ENCODE measurements at places on chromosomes 6 and 20.
A peak's percentile ranks its signal among the peaks of the same experiment; 100 is the strongest.

- no peak for DNase-seq
Measured at GRCh38 chr20:52529826-52530225, 338.2 kb upstream of the ZFP64 start.

GRCh38 chr20:44589537-44589936, 7.2 kb downstream of the PKIG start:
- DNase-seq = no peak

DNA sequence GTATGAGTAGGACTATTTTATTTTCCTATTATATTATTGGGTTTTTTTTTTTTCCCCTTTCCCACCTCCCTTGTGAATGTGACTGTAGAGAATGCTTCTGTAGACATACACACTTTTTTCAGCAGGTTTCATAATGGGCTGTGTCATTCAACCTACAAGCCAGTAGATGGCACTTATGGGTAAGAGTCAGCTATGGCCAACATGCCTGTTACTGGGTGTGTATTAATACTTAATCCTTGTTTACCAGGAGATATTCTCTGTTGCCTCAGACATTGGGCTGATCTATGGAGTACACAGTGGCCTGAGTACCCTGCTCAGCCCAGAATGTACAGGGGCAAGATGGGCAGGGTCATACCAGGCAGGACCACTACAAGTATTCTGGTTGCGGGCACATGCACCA, 382.5 kb downstream of the EPHA7 start:
- DNase-seq = no peak

DNA sequence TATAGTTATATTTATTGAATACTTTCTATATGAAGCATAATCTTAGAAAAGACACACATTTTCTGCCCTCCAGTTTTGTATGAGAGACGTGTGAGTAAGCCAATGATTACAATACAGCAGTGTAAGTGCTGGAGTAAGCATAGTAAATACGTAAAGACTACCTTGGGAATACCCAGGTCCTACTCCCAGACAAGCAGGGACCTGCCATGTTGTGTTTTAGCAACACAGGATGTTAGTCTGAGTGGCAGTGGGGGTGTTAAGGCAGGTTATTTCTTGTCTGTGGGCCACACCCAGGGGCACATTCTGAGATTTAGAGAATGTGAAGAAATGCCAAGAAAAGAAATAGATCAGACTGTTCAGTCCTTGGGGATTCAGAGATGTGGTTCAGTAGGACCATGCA, 34.3 kb upstream of the RNF144B start:
- DNase-seq = no peak

DNA sequence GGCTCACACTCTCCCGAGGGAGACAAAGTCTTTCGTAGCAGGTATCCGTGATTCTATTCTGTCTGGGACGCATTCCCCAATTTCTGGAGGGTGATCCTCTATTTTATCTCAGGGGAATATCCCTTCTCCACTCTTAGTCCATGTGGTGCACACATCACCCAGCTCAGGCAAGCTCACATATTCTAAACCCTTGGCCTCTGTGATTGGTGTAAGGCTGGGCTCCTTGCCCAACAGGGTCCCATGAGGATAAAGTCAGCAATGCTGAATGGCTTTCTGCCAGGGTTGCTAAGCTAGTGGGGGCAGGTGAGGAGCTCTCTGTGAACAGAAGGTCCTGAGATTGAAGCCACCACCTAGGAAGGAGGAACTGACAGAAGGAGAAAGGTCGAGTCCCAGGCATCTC, 137.2 kb downstream of the CDH26 start:
- no peak for DNase-seq

GRCh38 chr6:169184419-169184818, 69.2 kb downstream of the THBS2 start:
- DNase-seq = no peak

DNA sequence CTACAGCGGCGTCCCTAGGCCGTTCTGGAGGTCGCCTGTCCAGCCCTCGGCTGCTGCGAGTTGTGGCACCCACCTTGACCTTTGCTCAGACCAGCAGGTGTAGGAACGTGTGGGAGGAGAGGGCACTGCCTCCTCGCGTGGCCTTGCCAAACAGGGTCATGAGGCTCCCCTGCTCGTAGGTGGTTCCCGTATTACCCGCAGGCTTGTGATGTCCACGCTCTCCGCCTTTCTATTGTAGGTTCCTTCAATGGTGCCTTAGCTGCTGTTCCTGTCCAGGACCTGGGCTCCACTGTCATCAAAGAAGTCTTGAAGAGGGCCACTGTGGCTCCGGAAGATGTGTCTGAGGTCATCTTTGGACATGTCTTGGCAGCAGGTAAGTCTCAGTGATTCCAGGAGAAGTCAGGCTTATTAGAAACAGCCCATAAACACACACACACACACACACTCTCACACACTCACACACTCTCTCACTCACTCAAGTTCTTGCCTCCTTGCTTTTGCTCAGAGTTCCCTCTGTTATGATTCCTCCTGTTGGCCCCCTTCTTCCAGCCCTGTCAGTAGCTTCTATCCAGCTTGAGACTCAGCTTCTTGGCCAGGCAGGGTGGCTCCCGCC, 942 bp downstream of the ACAT2 start:
- DNase-seq = no peak

DNA sequence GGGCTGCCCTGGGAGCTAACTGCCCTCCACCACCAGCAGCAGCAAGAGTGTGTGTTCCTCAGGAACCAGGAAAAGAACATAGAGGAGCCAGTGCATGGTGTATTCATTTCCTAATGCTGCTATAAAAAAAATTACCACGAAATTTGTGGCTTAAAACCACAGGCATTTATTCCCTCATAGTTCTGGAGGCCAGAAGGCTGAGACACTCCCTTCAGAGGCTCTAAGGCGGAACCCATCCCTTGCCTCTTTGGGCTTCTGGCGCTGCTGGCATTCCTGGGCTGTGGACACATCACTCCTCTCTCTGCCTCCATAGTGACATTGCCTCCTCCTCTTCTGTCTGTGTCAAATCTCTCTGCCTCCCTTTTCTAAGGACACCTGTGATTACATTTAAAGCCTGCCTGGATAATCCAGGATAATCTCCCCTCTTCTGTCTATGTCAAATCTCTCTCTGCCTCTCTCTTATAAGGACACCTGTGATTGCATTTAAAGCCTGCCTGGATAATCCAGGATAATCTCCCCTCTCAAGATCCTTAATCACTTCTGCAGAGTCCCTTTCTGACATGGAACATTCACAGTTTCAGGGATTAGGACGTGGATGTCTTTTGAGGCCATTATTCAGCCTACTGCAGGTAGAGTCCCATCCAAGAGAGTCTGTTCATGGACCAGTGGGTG, 54.7 kb downstream of the NDUFAF5 start:
- no peak for DNase-seq

DNA sequence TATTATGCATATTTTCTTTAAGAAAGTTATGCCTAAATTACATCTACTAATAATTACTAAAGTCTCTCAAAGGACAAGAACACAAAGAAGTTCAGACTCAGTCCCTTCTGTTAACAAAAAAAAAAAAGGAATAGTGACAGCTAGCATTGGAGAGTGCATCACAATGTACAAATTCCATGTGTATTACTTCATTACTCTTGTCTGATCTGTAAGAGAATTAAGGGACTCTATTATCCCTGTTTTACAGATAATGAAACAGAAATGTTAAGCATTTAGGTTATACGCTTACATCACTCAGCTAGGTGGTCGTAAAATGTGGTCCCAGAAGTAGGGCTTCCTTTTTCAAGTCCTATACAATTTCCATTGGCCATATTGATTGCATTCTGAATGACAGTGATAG, 17.2 kb upstream of the VNN1 start:
- DNase-seq = no peak

DNA sequence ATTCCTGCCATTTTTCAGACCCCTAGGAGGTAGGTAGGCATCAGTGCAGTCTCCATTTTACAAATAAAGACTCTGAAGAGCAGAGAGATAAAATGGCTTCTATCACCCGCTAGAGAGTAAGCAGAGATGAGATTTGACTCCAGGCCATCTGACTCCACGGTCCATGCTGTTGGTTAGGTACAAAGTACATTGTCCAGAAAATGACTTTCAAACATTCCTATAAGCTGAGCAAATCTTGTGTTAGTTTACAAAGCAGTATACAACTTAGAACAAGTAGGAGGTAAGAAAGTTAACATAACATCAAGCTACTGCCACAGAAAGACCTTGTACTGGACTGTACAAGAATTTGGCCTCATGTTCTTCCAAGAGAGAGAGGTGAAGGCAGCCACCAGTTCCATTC, 14.9 kb downstream of the BTN1A1 start:
- no peak for DNase-seq

GRCh38 chr20:14721926-14722452, 384.6 kb upstream of the FLRT3 start:
- DNase-seq = no peak

DNA sequence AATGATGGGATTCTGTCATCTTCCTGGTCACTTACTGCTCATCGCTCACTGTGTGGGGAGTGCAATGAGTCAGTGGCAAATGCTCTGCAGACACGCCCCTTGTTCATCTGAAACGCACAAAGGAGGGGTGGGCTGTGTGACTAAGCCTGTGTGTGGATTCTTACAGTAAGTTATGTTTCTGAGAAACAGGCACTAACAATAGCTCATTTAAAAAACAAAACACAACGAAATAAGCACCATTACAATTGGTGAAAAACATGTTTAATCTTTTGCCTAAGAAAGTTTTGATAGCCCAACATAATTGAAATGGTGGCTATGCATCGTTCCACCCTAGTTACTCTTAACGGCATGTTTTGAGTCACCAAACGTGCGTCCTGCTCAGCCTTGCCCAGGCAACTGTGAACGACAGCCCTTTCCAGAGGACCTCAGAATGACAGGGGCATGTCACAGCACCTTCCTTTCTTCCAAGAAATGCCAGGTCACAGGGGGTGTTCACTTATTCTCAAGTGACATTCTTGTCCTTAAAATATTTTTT, 118.4 kb upstream of the SGK1 start:
- peak; percentile 78 for DNase-seq

- DNase-seq = no peak
Measured at GRCh38 chr6:13765570-13765969, 48.8 kb downstream of the MCUR1 start.

- no peak for DNase-seq
Measured at GRCh38 chr20:50645253-50646068, 45.9 kb downstream of the RIPOR3 start.

DNA sequence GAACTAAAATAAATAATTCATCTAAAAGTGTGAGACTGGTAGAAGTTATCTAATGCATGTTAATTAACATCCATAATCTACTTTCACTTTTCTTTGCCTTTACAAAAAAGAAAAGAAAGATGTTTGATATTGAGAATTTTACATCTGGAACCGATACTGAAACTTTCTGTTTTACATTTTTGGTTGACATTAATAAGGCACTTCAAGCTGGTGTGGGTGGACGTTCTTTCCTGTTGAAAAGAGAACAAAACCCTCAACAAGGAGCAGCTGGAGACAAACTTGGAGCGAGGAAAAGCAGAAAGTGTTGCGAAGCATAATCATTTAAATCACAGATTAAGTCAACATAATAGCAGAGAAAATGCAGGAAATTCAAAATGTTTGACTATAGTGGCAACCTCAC, 575.2 kb upstream of the ADGRB3 start:
- DNase-seq = no peak

GRCh38 chr6:168774381-168774780, 333.4 kb downstream of the SMOC2 start:
- DNase-seq = no peak

GRCh38 chr6:130833569-130833968, 6.4 kb downstream of the SMLR1 start:
- no peak for DNase-seq

- no peak for DNase-seq
Measured at GRCh38 chr6:151089978-151090377, 149.8 kb upstream of the AKAP12 start.

GRCh38 chr20:4272225-4272624, 256.9 kb upstream of the RNF24 start:
- no peak for DNase-seq

DNA sequence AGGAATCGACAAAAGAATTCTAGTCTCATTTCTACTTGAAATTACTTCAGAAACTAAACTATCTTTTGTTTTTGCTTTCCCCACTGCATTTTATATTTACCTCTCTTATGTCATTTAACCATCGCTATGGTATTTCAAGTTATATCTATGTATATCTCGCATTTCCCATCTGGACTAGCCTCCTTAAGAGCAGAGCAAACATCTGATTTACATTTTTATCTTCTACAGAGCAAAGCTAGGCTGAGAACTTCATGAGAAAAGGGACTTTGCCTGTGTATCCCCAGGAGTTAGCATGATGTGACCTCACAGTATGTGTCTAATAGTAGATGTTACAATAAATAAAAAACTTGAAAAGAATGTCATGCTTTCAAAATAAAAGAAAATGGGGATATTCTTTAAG, 201.2 kb downstream of the PTPRK start:
- DNase-seq = no peak

DNA sequence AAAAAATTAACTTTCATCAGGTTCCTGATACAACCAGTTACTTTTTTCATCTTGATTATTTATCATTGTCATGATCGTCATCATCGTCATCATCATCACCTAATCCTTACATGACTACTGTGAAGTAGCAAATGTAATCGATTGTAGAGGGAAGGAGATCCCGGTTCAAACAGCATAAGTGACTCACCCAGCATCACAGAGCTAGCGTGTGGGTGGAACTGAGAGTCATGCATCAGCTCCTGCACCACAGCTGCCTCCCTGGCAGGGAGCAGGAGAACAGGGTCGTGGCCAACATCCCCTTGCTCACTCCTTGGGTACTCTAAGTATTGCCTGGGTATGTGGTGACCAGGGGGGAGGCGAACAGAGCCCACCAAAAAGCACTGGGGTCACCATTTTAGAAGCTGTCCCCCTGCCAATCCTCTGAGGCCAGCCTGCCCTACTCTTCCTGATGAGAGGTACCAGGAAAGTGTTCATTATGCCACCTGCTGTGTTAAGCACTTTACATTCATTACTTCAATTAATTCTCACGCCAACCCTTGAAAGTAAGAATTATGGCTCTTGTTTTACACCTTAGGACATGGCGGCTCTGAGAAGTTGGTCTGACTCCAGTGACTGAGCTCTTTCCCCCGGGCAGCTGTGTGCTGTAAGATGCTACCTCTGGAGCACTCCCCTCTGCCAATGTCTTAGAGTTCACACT, 425.2 kb downstream of the CD83 start:
- DNase-seq = peak; percentile 30

DNA sequence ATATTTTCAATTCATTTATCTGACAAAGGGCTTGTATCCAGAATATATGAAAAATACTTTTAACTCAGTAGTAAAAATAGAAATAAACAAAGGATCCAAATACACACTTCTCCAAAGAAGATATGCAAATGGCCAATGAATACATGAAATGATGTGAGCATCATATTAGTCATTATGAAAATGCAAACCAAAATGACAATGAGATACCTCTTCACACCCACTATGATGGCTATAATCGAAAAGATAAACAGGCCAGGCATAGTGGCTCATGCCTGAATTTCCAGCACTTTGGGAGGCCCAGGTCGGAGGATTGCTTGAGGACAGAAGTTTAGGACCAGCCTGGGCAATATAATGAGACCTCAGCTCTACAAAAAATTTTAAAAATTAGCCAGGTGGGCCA, 33.8 kb upstream of the SMAP1 start:
- DNase-seq = no peak

All from nucleus accumbens (tissue), 56 donors.